ENCODE measurements at places on chromosomes 5 and 9.
A peak's percentile ranks its signal among the peaks of the same experiment; 100 is the strongest.

DNA sequence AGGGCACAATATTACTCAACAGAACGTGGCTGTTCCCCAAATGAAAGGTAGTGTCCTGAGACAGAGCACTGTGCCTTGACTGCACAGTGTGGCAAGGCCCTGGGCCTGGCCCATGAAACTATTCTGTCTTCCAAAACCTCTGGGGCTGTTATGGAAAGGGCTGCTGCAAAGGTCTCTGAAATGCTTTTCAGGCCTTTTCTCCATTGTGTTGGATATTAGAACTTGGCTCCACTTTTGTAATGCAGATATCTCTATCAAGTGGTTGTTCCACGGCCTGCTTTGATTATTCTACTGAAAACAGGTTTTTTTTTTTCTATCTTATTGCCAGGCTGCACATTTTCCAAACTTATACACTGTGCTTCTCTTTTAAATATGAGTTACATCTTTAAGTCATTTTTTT, 777.5 kb upstream of the TYRP1 start:
- no peak for DNase-seq

DNA sequence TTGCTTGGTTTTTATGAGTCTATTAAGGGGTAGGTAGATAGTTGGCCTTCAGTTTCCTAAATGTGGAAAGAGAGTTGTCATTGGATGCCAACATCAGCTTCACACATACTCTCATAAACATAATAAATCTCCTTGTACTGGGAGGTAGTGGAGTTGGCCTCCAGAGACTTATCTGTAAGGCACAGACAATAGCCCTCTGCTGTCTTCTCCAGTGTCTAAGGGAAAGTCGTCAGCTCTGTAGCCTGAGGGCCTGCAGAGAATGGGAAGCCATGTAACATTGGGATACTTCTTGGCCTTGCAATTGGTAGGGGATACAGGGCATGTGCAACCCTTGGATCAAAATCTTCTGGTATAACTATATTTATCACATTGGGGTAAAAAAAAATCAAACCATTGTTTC, 331.9 kb upstream of the KLF9 start:
- no peak for DNase-seq

DNA sequence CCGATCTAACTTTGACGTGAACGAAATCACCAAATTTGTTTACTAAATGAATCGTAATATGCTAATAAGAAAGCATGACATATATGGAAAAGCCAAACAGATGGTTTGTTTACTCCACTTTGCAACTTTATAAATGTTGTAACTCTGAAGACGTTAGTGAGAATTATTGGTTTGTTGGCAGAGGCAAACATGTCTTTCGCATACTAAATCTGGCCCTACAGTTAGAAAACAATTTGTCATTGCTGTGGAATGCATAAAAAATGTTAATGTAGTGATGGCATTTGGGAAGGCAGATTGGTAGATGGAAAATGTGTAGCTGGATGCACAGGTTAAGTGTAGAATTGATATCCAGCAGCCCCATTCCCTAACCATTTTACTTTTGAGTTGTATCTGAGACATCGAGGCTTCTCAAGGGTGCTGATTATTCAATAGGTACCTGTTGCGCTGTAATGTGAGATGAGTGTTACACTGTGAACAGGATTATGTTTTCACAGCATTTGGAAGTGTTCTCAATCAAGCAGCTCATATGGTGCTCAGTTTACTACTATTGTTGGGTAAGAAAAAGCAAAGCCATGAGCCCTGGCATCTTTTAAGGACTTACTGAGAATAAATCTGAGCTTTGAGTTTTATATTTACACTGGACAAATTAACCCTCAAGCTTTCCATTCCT, 444.8 kb downstream of the BNC2 start:
- DNase-seq: no peak

GRCh38 chr9:113990975-113991471, 87.1 kb downstream of the AMBP start:
- no peak for DNase-seq

DNA sequence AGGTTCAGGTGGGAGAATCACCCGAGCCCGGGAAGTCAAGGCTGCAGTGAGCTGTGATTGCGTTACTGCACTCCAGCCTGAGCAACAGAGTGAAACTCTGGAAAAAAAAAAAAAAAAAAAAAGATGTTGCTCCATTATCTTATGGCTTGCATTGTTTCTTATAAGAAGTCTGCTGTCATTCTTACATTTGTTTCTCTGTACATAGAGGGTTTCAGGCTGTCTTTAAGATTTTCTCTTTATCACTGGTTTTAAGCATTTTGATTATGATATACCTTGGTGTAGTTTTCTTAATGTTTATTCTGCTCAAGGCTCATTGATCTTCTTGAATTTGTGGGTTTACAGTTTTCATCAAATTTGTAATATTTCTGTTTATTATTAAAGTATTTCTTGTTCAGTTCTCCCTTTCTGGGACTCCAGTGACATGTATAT, 35.2 kb downstream of the MVB12B start:
- no peak for DNase-seq

- no peak for DNase-seq
Observed at GRCh38 chr5:160198841-160199409, 30.4 kb upstream of the FABP6 start.

GRCh38 chr5:106089073-106089472, 1581.7 kb downstream of the EFNA5 start:
- DNase-seq: no peak

GRCh38 chr9:134335061-134335460, 8.8 kb downstream of the RXRA start:
- no peak for DNase-seq

- DNase-seq: no peak
Observed at GRCh38 chr5:139482050-139482889, at the start of gene STING1. Gene STING1, minus strand, starts transcription at chr5:139482758. Its CDS starts 1,054 bp downstream, at chr5:139481704.

- no peak for DNase-seq
Observed at GRCh38 chr9:1554081-1555035, 460.8 kb upstream of the SMARCA2 start.

- DNase-seq: no peak
Observed at GRCh38 chr5:149320791-149321330, 24.4 kb upstream of the GRPEL2 start.

DNA sequence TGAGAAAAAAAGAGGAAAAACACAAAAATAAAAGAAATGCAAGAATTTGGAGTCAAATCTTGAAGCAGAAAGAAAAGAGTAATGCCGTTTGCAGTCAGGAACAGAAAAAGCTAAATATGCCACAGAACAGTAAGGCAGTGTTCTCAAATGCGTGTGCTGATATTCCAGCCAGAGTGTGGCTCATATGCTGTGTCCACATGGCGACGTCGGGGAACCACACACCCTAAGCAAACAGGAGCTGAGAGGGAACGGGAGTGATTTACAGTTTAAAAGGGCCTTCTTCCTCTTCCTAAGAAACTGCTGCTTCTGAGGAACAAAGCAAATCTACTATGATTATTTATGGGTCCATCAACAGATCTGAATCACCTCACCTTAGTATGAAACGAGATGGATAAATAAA, 42.7 kb downstream of the DDX31 start:
- DNase-seq: no peak

DNA sequence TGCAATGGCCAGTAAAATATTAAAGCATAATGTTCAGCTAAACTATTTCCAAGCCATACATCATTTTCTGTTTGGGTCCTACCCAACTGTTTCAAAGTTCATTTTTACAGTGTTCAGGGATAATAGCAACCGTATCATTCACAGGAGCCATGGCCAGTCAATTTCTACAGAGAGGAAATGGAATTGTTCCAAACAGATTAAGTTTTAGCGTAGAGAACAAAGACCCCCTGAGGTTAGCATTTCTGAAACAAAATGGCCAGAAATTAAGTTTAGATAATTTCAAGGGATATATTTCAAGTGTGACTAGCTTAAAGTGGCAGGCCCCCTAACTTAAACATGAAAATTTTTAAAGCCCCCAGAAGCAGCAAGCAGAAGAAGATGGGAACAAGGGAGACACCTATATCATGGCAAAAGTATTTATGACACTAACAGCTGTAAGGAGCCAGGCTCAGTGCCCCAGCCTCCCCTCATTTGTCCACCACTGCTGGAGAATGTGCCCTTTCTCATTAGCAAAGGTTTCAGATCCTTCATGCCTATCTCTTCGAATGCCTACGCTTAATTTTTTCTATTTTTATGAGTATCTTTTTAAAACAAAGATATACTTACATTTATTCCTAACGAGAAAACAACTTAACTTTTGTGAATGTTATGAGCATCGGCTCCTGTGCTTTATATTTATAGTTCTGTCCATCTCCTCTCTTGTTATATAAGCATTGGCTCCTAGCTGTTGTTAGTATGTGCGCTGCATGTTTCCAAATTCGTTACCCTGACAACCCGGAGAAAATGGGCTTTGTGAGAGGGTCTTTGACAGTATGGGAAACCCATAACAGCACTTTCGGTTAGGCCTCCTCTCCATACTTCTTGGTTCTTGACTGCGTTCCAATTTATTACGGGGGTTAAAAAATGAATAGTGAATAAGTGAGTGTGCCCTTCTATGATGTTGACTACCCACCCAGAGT, 116.3 kb downstream of the MED27 start:
- no peak for DNase-seq

- no peak for DNase-seq
Observed at GRCh38 chr5:32935283-32935682, 224.2 kb downstream of the NPR3 start.

DNA sequence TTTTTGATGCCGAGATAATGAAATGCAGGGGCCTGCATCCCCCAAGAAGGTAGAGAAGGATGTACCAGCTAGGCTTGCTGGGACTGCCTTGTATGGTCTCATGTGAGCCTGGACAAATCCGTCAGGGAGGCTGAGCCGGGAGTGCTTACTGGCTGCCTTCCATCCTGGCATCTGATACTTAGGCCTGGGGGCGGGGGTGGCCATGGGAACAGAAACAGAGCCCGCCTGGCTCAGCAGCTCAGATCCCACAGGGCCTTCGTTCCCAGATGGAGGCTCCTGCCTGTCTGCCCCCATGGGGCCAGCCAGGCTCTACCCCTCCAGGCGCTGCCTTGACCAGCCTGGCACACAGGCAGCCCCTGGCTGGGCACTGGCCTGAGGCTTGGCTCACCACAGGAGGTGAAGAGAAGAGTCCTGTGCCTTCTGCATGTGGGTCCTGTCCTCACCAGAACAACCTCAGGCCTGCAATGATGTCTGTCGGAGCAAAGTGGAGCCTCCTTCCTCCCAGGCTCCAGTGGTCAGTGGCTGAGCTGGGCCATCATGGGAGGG, 10.5 kb upstream of the SPATA31E1 start:
- no peak for DNase-seq

DNA sequence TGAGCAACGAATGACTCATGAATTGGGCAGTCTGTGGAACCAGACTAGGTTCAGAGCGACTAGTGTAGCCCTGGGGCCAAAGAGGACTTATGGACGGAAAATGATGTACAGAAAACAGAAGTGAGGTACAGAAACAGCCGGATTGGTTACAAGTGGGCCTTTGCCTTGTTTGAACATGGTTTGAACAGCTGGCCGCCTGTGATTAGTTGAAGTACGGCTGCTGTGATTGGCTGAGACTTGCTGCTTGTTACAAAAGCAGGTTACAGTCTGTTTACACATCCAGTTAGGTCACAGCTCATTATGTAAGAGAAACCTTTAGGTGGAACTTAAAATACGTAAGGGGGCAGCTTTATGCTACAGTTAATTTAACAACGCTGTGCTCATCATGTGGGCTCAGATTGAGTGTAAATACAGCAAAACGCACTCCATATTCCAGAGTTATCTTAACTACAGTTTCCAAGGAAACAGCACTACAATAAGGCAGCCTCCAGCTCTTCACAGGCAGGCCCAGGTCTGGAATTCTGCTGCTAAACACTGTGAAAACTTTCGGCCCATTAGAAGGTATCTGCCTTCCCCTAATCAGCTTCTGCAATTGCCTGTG, 6.5 kb downstream of the AMACR start:
- no peak for DNase-seq

DNA sequence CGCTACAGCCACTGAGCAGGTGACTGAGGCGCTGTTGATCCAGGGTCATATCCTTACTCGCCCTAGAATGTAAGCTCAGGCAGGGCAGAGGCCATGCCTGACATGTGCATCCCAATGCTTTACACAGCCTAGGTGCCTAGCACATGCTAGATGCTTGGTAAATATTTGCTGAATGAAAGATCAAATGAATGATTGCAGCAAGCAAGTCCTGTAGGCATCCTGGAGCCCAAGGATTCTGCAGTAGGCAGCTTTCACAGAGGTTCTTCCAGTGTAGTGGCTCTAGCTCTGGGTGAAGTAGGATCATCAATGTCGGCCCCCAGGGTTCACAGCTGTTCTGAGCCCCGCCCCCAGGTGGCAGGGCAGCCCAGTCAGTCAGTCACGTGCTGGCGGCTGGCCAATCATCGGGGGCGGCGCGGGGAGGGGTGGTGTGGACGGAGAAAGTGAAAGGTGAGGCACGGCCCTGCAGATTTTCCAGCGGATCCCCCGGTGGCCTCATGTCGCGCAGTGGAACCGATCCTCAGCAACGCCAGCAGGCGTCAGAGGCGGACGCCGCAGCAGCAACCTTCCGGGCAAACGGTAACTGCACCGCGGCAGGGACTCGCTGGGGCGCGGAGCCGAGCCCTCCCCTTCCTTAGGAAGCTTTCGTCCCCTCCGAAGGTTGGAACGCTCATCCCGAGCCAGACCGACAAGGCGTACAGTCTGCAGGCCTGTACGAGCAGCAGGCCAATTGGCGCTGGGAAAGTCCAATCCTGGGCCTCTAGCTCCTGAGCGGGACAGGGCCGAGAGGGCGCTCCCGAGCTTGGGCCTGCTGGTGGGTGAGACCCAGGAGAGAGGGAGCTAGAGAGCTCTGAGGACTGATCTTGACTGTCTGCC, at the start of gene GALT:
GALT (plus strand) TSS at position 465 of the 873 bp plus-strand sequence; CDS start at position 495, 30 bp downstream.
- DNase-seq: peak; percentile 94

GRCh38 chr5:132110930-132111329, 37.3 kb downstream of the CSF2 start:
- no peak for DNase-seq

DNA sequence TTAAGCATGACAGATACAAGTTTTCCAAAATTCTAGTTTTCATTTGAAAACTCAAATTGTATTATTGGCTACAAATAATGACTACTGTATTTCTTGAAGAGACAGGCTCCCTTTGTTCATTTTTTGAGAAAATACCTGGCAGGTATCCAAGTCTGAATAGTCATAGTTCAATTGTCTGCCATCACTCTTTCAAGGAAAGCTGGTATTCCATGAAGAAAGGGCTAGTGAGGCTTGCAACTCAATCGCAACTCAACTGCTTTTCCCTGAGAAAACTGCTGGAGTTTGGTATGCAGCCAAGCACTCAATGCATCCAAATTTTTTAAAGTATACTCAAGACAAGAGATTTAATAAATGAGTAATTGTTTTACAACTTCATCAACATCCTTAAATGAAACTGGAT, 61.4 kb upstream of the TRIO start:
- DNase-seq: no peak

DNA sequence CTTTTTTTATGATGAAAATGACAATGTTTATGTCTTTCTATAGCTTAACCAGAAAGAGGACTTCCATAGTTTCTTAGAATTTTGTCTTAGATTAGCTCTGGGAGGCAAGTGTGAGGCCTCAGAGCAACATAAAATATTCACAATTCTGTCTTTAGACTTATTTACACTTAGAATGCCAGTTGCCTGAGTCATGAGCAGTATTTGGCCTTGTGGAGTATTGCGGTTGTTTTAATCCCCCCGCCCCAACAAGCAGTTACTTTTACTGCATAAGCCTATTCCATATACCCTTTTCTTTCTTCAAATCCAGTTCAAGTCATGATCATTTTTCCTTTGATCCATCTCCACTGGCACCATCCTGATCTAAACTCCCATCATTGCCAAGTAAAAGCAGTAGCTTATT, 198.0 kb upstream of the EGFLAM start:
- DNase-seq: no peak

All from GM18507 (cell line).